ENCODE measurements at places on chromosomes 2 and 18. TPM values are rescaled to one million over a fixed set of nuclear protein-coding genes. Genes with fewer than 3 reads are reported as not detected.

EMX1 gene
- total RNA-seq, result 0.72 TPM

ALPI gene
- not detected for total RNA-seq

DNA sequence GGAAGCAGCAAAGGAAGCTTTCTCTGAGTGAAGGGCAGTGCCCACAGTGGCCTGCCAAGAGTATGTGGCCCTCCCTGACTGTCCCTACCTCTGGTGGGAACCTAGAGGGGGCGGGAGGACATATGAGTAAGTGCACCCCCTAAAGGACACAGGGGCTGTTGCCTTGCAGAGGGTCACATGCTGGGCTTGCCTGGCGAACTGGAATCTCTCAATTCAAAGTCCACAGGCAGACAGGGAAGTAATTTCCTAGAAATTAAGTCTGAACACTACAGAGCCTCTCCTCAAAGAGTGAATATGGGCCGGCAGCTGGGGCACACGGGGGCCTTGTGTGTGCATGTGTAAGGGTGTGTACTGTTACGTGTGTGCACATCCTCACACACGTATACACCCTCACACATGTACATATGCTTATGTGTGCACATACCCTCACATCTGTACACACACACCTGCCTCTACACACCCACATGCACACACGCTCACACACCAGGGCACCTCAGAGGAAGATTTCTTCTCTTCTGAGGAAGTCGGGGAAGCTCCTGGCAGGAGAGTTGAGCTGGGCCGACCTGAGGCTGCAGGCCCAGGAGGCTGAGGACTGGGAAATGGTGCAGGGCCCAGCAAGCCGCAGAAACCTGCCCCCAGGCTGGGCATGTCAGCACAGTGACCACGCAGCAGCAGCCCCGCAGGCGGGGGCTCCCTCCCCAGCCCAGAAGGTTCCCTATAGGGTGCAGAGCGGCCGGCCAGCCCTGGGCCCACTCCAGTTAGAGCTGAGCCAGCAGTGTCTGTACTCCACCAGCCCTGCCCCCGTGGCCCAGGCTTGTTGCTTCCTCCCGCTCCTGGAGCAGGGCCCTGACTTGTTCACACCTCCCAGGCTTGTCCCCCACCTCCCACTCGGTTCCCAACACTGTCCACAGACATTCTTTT is 77.4 kb upstream of the TAF1B start:
- peak; percentile 42 for DNase-seq

DNA sequence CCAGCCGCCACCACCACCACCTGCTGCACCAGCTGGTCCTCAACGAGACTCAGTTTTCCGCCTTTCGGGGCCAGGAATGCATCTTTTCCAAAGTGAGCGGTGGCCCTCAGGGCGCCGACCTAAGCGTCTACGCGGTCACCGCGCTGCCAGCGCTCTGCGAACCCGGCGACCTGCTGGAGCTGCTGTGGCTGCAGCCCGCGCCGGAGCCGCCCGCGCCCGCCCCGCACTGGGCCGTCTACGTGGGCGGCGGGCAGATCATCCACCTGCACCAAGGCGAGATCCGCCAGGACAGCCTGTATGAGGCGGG is 1.6 kb downstream of the LRATD1 start:
- no peak for DNase-seq

GRCh38 chr18:7415081-7415894 is 151.8 kb upstream of the PTPRM start:
- no peak for DNase-seq

GLI2 gene
- 59.3 TPM for total RNA-seq

DNA sequence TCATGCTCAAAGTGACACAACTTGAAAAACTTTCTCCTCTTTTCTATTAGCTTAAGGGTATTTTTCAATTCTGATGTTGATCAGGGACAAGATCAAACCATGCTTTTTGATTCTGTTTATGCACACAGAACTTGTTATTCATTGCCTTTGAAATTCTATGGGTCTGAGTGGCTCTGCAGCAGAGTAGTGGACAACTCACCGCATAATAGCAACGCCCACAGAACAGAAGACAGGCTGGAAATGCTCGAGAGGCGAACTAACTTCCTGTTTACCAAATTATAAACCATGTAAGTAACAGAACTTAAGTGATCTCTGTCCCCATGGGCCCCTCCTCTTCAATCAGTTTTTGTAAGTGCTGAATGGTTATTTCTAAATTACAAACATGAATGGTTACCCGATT is 131.2 kb downstream of the CBLN2 start:
- no peak for DNase-seq

- DNase-seq, result no peak
Observed at GRCh38 chr2:178157574-178157973, 36.7 kb upstream of the OSBPL6 start.

DNA sequence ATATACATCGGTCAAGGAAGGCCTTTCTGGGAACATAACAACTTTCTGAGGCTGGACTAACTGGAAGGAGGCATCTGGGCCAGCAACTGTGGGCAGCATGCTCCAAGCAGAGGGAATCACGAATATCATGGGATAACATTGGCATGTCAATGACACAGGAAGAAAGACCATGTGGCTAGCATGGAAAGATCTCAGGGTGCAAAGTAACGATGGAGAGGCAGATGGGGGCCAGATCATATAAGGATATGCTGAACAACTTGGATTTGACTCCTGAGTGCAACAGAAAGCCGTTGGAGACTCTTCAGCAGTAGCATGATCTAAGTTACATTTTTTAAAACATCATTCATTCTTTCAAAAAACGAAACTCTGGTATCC is 133.6 kb downstream of the FOXI3 start:
- DNase-seq, result no peak

MDH1B gene
- 1.3 TPM for total RNA-seq

GRCh38 chr2:180057706-180058412 is 50.8 kb upstream of the CWC22 start:
- no peak for DNase-seq

- DNase-seq, result no peak
Observed at GRCh38 chr2:140011287-140011686, 1231.1 kb upstream of the NXPH2 start.

GRCh38 chr2:99072551-99072950 is 69.0 kb upstream of the C2orf15 start:
- DNase-seq, result no peak

- DNase-seq, result no peak
Observed at GRCh38 chr18:25704071-25704470, 352.1 kb upstream of the ZNF521 start.

GRCh38 chr18:35376393-35376741 is 770 bp downstream of the ZNF396 start:
- peak; percentile 61 for DNase-seq

GRCh38 chr2:3291750-3292149 is 85.9 kb downstream of the EIPR1 start:
- no peak for DNase-seq

HAAO gene
- total RNA-seq, result 5.3 TPM

BCL11A gene
- 92.7 TPM for total RNA-seq

TTC31 gene
- total RNA-seq, result 35.2 TPM

DNA sequence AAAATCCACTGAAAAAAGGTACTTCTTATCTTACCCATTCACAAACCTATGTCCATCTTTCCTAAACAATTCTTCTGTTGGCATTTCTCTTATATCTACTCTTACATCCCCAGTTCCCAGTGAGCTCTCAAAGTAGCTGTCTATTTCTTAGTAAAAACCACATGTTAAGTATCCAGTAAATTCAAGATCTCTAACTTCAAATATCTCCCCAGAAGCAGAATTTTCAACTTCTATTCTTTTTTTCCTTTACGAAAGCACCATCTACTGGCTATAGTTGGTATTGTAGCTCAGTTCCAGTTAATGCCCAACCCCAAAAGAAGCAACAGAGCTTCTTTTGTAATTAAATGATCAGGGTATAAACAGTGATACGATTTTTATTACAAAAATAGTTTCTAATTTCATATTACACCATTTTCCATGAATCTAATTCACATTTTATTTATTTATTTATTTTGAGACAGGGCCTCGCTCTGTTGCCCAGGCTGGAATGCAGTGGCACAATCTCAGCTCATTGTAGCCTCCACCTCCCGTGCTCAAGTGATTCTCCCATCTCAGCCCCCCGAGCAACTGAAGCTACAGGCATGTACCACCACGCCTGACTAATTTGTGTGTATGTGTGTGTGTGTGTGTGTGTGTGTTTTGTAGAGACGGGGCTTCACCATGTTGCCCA is 28.5 kb downstream of the HRH4 start:
- no peak for DNase-seq

C2orf76 gene
- total RNA-seq, result 7.7 TPM

DNA sequence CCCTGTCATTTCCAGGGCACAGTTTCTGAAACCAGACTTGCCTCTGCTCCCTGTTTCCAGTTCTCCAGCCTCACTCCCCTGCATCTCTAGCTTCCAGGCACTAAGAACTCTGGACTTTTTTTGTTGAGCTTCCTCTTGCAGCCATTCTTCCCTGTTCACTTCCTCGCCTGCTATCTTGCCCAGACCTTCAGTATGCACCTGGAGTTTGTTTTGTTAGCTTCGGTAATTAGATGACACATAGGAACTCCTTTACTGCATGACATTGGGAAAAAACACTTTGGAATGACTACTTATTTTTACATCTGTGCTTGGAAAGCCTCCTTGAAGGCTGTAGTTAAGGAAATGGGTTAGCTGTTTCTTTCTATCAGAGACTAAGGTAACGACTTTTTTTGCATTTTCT is 35.2 kb downstream of the OTOF start:
- DNase-seq, result no peak

SPATA3 gene
- total RNA-seq, result not detected

- DNase-seq, result no peak
Observed at GRCh38 chr2:230505162-230505561, 89.2 kb downstream of the SP100 start.

DNA sequence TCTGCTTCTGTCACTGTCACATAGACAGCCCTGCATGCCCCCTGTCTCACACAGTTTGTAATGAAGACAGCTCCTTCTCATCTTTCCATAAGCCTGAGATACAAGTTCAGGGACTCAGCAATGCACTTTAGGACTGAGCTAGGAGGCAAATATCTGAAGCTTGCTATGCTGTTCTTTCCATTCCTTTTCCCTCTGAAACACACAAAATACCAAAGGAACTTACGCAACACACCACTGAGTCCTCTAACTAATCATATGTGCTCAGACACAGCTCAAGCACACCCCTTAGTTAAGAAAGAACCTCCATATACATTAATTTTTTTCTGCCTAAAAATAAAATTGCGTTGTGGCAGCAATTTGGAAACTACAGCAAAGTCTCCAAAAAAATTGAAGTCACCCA is 17.9 kb downstream of the SERPINB8 start:
- no peak for DNase-seq

GRCh38 chr2:175187378-175187777 is 5.9 kb upstream of the ATP5MC3 start:
- DNase-seq, result peak; percentile 48

- DNase-seq, result no peak
Observed at GRCh38 chr2:47161475-47161874, 6.4 kb upstream of the STPG4 start.

SERPINB10 gene
- total RNA-seq, result not detected

ESCO1 gene
- 36.7 TPM for total RNA-seq

TUBB8B gene
- total RNA-seq, result 0.72 TPM

FZD7 gene
- 302 TPM for total RNA-seq

MYO5B gene
- 9.3 TPM for total RNA-seq

DNA sequence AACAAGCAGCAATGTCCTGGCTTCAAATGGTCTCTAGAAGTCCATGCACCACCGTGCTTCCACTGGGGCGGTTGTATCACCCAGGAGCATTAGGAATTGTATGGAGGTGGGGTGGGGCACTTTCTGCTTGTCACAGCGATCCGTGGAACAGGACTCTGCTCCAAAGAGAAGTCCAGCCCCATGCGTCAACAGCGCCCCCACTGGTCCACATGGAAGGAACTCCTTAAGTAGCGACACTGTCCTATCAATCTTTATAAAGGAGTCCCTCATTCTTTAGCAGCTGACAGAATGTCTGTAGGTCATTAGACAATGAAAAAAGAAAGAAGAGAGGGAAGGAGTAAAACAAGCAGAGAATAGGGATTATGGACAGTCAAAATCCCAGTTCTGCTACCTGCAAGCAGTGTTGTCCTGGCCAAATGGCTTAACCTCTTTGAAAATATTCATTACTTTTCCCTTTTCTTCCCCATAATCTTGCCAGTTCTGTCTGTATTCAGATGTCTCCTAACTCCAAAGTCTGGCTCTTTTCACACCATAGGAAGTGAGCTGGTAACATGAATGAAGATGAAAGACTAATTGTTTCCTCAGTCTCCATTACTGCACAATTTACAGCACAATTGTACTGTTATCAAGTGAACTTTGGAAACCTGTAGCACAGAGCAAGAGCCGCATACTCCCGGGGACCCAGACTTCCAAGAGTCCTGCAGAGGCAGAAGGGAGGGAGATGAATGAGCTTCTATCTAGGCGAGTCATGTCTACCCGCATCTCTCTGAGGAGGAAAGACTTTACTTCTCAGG is 9.9 kb downstream of the NFE2L2 start:
- peak; percentile 80 for DNase-seq

FAP gene
- not detected for total RNA-seq

NXPH2 gene
- 1.3 TPM for total RNA-seq

GRCh38 chr2:51232027-51232426 is 200.1 kb upstream of the NRXN1 start:
- no peak for DNase-seq

GRCh38 chr2:95158891-95159619 is 593 bp downstream of the ZNF514 start:
- peak; percentile 42 for DNase-seq

GRCh38 chr18:73503326-73503725 is 635.5 kb upstream of the NETO1 start:
- DNase-seq, result no peak

DNA sequence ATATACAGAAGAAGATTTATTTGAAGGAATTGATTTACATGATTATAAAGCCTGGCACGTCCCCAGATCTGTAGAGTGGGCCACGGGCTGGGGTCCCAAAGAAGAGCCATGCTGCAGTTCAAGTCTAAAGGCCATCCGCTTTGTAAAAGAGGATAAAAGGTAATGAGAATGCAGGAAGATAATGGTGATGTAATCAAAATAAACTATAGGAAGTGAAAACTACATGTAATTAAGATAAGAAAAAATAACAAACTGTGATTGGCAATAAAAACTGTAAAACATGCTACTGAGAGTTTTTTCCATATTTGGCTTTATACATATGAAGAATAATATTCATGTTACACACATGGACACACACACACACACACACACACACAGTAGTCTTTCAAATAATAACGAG is 59.0 kb upstream of the TMEFF2 start:
- no peak for DNase-seq
